ENCODE measurements at places on chromosomes 4 and X. TPM values are rescaled to one million over a fixed set of nuclear protein-coding genes. Genes with fewer than 3 reads are reported as not detected.

ADH1A gene
- total RNA-seq, result not detected

RNF150 gene
- not detected for total RNA-seq

IL2RG gene
- total RNA-seq, result 322 TPM

DKK2 gene
- not detected for total RNA-seq

TRPC3 gene
- total RNA-seq, result 0.48 TPM

SMIM10L2A gene
- total RNA-seq, result 0.61 TPM

CXorf51A gene
- total RNA-seq, result not detected

CDS1 gene
- total RNA-seq, result 0.06 TPM

TCP11X2 gene
- total RNA-seq, result not detected

GAB3 gene
- total RNA-seq, result 6.0 TPM

MAGEB18 gene
- total RNA-seq, result not detected

XAGE1A gene
- not detected for total RNA-seq

FRMD7 gene
- total RNA-seq, result not detected

MAGEA4 gene
- not detected for total RNA-seq

CORIN gene
- total RNA-seq, result 0.10 TPM

GAGE12F gene
- total RNA-seq, result not detected

ASB11 gene
- total RNA-seq, result not detected

CSTF2 gene
- total RNA-seq, result 60.2 TPM

MAOA gene
- 10.0 TPM for total RNA-seq

SNX12 gene
- total RNA-seq, result 51.4 TPM

GRIA2 gene
- total RNA-seq, result not detected

ODAPH gene
- total RNA-seq, result not detected

APOO gene
- 40.0 TPM for total RNA-seq

FABP2 gene
- total RNA-seq, result not detected

ARMCX5 gene
- total RNA-seq, result 6.2 TPM

All from activated CD8-positive, alpha-beta memory T cell treated with anti-CD3 and anti-CD28 coated beads for 36 hours (primary cell).